Caco-2 (cell line): ENCODE measurements at places on chromosomes 12 and 14. TPM values are rescaled to one million over a fixed set of nuclear protein-coding genes. Genes with fewer than 3 reads are reported as not detected.
A peak's percentile ranks its signal among the peaks of the same experiment; 100 is the strongest.

The RTL1 gene
- total RNA-seq: not detected in 2 replicates

DNA sequence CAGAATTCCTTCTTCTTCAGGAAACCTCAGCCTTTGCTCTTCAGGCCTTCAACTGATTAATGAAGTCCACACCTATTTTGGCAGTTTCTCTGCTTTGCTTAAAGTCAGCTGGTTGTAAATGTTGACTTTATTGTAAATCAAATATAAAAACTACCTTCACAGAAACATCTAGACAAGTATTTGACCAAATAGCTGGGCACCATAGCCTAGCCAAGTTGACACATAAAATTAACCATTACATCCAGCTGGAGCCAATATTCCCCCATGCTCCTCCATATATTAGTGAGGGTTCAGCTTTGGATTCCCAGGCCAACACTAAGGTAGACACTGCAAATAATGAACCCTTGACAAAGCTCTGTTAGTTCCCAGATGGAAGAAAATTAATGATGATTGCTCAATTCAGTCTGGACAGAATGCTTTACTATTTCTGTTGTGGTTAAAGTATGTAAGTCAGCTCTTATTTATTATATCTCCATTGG lies 125.5 kb downstream of the ZFP36L1 start:
- DNase-seq: no peak

The CLEC1B gene
- not detected in 2 replicates for total RNA-seq

The SLC17A8 gene
- not detected in 2 replicates for total RNA-seq

GRCh38 chr14:97101561-97101960 lies 304.4 kb downstream of the VRK1 start:
- DNase-seq: no peak

DNA sequence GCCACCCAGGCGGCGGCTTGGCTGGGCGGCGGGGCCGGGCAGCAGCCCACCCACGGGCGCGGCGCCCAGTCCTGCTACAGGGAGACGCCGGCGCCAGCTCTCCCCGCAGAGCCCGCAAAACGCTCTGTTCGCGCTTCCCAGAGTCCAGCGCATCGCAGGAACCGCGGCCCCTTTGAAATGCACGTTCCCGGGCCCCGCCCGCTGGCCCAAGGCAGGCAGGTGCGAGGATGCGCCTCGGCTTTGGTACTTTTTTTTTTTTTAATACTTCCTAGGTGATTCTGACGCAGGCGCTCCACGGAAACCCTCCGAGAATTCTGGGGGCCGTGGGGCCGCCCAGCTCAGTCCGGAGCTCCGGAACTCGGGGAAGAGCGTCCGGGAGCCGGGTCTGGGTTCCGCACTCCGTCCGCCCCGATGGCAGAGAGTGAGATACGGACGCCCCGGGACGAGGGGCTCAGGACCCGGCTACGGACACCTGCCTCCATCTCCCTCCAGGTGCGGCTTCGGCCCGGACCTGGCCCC lies 483 bp downstream of the POC1B start:
- DNase-seq: peak; percentile 46

GRCh38 chr12:78568321-78569020 lies 296.1 kb upstream of the SYT1 start:
- no peak for DNase-seq

DNA sequence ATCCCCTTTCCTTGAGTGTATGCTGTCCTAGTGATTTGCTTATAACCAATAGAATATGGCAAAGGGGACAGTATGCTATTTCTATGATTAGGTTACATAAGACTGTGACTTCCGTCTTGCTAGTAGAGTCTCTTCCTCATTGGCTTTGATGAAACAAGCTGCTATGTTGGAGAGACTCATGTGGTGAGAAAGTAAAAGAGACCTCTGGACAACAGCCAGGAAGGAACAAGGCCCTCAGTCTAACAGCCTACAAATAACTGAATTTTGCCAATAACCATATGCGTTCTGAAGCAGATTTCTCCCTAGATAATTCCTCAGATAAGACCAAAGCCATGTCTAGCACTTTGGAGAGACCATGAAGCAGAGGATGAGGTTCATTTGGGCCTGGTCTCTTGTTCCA lies 134.5 kb upstream of the NAV3 start:
- DNase-seq: no peak

The RNASE7 gene
- total RNA-seq: not detected in 2 replicates

The GAPDH gene
- total RNA-seq: 4,975 and 5,337 TPM in 2 replicates

The TSPAN11 gene
- total RNA-seq: not detected in 2 replicates

The PIK3C2G gene
- total RNA-seq: not detected in 2 replicates

DNA sequence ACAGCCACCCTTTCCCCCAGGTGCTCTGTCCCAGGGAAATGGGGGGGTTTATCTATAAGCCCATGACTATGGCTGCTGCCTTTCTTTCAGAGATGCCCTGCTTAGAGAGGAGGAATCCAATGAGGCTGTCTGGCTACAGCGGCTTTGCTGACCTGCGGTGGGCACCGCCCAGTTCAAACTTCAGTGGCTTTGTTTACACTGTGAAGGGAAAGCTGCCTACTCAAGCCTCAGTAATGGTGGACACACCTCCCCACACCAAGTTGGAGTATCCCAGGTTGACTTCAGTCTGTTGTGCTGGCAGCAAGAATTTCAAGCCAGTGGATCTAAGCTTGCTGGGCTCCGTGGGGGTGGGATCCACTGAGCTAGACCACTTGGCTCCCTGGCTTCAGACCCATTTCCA lies 869.2 kb downstream of the SLC6A15 start:
- DNase-seq: no peak

DNA sequence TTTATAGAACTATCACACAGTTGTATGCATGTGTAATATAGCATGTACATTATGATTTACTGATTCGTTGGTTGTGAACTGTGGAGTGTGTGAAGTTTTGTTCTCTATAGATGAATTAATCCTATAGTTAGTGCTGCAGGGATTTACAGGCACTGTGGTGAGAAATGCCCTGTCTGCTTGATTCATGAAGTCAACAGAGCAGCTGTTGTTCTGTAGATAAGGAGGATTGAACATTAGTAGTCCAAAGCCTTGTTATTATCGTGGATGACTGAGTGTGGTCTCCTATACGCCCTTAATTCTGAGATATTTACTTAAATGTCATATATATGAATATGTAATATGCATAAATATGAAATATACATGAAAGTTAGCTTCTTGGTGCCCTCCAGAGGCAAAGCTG lies 98.3 kb downstream of the DNAH10 start:
- DNase-seq: no peak

DNA sequence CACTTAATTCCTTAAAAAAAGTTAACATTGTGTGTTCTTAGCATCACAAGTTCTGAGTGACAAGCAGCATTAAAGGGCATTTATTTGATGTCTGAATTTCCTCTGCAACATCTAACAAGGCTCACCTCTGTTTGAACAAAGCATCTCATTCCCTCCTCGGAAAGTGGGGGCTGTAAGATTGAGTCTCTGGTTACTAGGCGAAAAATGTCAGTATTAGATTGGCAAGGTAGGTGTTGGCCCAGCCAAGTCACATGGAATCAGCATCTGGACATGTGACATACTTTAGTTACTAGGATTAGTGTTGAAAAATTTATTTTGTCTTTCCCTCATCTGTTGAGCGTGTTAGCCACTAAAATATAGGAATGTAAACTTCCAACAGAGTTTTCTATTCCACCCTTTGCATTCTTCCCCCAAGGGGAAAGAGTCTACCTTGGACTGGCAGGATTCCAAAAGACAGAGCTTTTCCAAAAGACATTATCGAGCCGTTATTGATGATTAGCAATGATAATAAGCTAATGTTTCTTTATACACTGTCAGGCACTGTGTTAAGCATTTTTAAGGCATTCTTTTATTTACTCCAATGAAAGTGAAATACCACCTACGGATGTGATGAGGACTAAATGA lies 194.9 kb upstream of the BTG1 start:
- no peak for DNase-seq

The CRIP1 gene
- total RNA-seq: 46.0 and 75.1 TPM in 2 replicates

The VRTN gene
- 1.7 and 1.8 TPM in 2 replicates for total RNA-seq

DNA sequence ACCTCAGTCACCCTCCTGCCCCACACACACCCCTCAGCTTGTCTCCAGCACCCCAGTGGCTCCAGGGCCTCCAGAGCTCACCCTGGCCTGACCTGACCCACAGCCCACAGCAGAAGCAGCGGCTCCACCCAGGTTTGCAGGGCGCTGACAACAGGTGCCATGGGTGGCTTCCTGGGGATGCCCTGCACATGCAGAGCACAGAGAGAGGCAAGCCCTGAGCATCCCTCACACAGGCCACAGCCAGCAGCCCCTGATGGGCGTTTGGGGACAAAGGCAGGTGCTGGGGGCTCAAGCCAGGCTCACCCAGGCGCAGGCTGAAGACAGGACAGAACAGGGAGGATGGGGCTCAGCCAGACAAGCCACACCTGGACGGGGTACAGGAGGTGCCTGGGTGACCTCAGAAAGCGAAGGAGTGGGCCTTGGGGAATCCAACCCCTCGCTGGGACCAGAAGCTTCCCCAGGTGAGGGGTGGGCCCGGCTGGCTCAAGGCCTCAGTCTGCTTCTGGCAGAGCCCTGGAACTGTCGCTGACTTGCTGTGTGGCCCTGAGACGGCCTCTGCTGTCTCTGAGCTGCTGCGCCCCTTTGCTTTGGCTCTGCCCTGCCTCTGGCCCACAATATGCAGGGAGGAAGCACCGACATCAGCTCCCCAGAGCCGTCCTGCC lies 10.6 kb downstream of the ARL6IP4 start:
- DNase-seq: no peak

DNA sequence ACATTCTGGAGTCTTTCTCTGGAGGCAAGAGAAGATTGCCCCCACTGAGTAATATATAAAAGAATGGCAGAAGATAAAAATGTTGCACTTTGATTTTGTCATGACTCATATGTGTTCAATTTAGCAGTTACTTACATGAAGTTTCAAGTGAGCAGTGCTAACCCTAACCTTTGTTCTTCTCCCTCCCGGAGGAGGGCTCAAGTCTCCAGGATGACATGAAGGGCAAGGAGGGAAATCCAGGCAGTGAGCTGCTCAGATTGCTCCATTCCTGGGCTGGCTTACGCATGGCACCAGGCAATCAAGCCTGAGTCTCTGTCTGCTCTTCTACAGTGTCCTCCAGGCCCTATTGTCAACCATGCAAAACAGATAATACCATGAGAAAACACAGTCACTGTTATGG lies 322.3 kb downstream of the DUSP6 start:
- DNase-seq: no peak

- DNase-seq: no peak
These were observed 20.1 kb downstream of the MORN3 start for GRCh38 chr12:121649322-121649721.

DNA sequence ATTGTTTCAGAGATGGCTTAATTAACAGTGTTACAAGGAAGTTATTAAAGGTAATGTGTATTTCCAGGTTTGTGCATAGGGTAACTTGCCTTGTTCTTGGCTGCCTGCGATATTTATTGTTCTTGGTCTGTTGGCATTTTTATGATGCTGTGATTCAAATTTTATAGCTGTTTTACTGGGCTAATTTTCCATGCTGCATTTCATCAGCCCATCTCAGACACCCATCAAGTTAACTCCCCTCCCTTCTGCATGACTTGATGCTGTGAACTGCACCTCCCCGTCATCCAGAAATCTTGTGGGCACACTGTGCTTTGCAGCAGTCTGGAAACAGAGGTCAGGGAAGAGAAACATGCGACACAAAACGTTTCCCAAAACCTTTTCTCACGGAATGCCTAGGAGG lies 1049.2 kb downstream of the AACS start:
- no peak for DNase-seq

The SPATA7 gene
- total RNA-seq: 8.2 and 8.7 TPM in 2 replicates

GRCh38 chr14:75915045-75915444 lies 66.8 kb downstream of the TGFB3 start:
- peak; percentile 39 for DNase-seq

The OR6C76 gene
- not detected in 2 replicates for total RNA-seq

DNA sequence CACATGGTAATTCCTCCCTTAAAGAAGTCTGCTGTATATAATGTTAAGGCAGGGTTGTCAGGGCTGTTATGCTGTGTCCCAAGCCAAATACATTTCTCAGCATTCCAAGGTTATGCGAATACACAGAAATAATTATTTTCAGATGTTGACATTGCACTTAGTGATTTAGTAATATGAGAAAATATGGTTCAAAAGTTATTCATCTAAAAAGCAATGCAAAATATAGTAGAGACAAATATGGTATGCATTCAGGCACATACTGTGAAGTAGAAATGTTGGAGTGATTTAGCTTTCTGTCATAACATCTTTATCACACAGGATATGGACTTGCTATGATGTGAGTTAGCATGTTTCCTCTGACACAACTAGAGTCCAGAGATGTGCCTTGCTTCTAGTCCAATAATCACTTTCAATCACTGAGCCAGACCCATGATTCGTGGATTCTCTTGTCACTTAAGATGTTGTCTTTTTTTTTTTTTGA lies 70.0 kb downstream of the PDE3A start:
- DNase-seq: no peak

- no peak for DNase-seq
These were observed 4.4 kb downstream of the MMP17 start for GRCh38 chr12:131832321-131833231.

DNA sequence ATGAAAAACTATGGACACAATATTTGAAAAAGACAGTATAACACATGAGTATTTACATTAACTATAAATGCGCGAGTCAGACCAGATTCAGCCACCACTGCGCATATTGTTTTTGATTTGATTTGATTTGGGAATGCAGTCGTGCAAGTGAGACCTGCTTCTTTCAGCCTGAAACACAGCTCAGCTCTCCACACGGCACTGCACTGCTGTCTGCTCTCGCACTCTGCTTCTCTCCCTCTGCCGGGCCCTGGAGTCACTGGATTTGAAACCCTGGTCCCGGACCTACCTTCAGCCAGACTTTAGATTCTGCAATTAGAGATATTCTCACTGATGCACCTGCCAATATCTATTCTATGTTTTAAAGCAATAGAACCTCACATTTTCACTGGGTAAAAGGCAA lies 143.9 kb upstream of the TMEM132C start:
- DNase-seq: no peak

The SUSD6 gene
- 16.6 and 21.5 TPM in 2 replicates for total RNA-seq

The HOXC12 gene
- 9.4 and 10.3 TPM in 2 replicates for total RNA-seq

The CLEC12A gene
- total RNA-seq: not detected in 2 replicates

GRCh38 chr12:86666316-86666715 lies 410.1 kb upstream of the MGAT4C start:
- no peak for DNase-seq

DNA sequence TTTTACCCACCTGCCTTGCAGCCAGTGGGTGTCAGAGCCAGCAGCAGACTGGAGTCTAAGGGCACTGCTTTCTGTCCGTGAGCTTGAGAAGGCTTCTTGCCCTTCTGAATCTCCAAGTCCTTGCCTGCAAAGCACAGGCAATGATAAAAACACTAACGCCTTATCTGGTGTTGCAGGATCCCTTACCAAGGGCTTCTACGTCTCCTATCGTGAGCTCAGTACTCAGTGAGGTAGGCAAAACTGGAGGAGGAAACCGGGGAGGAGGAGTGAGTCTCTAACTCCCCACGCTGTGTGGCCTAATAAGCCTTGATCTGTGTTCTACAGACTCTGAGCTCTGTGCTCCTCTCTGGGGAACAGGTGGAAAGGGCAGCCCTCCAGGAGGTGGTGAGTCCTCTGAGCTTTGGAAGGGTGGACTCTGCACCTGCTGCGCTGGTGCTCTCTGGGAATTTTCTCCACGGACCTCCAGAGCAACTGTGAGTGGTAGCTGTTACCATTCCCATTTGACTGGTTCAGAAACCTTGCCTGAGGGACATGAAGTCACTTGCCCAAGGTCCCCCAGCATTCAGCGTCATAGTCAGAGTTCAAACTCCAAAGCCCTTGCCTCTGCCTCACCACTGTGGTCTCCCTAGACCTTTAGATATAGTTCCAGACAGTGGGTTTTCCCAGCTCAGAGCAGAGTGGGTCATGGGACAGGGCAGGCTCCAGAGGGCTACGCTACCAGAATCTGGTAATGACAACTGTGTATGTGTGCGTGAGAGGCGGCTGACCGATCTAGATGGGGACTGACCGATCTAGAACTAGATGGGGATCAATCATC lies 7.0 kb upstream of the MARK3 start:
- DNase-seq: no peak
